ENCODE measurements at places on chromosomes 3 and 15. TPM values are rescaled to one million over a fixed set of nuclear protein-coding genes. Genes with fewer than 3 reads are reported as not detected.

DNA sequence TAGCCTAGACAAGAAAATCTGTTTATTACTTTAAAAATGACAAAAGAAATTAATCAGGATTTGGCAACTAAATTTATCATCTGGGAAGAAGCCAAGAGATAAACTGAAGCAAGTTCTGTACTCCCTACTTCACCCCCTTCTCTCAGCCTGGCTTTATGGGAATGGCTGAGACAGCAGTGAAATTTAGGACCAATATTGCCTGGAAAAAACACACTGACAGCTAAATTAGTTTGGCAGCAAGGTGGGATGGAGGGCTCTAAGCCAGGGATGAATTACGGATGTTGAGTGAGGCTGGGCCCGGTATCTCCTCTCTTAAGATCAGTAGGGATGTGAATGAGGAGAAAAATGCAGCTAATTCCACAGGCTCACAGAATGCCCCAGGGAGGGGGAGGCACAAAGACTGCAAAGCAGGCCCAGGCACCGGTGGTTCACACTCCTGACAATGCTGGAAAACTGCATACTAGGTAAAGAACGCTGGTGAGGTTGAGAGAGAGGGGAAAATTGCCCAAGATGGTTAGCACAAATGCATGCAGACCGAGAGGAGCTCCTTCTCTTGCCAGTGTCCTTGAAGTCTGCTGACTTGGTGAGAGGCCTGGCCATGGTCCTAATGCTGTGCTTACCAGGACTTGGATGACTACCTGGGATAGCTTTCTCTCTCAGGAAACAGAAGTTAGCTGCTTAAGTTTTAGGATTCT lies 89.0 kb downstream of the WDR76 start:
- no peak overlapping the region for H3K27ac ChIP-seq
- no peaks in the 10 kb centered on the region for H3K36me3 ChIP-seq
- H3K4me1 ChIP-seq: peaks cover 11% of the 10 kb centered on the region
- DNase-seq: peak; percentile 27

PCSK6 gene
- 6.2 TPM for polyA plus RNA-seq

GRCh38 chr3:11363715-11364114 lies 91.5 kb downstream of the ATG7 start:
- no peak overlapping the region for H3K4me3 ChIP-seq
- no peaks in the 10 kb centered on the region for H3K27me3 ChIP-seq
- DNase-seq: no peak
- peaks cover 28% of the 10 kb centered on the region for H3K36me3 ChIP-seq

DNA sequence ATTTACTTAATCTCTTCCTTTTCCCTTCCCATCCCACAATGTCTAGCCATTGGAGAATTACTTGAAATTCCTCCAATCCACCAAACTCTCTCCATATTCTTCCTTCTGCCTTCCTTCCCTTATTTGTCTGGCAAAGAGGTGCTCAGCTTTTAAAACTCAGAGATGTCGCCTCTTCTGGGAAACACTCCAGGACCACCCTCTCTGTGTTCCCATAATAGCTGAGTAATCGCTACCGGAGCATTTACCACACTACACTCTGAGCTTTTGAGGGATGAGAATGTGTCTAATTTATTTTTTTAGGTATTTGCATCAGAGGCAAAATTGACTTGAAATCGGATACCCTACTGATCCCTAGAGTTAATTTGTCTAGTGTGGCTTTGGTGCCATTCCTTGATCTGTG lies 245.7 kb upstream of the TPRG1 start:
- H3K27ac ChIP-seq: no peak overlapping the region
- peaks cover 15% of the 10 kb centered on the region for H3K4me1 ChIP-seq

DNA sequence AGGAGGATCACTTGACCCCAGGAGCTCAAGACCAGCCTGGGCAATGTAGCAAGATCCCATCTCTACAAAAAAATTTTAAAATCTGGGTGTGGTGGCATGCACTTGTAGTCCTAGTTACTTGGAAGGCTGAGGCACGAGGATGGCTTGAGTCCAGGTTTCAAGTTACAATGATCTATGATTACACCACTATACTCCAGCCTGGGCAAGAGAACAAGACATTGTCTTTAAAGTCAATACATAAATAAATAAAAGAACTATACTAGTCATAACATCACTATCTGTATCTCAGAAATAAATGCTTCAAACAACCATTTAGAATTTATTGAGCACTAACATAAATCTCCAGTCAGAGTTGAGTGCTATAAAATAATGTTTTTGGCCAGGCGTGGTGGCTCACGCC lies 8.5 kb upstream of the PHLDB2 start:
- H3K36me3 ChIP-seq: no peaks in the 10 kb centered on the region
- H3K4me3 ChIP-seq: no peak overlapping the region
- H3K4me1 ChIP-seq: peaks cover 5% of the 10 kb centered on the region
- H3K27ac ChIP-seq: no peak overlapping the region
- H3K27me3 ChIP-seq: no peaks in the 10 kb centered on the region

CTXN2 gene
- not detected for polyA plus RNA-seq

THSD4 gene
- 33.8 TPM for polyA plus RNA-seq

DNA sequence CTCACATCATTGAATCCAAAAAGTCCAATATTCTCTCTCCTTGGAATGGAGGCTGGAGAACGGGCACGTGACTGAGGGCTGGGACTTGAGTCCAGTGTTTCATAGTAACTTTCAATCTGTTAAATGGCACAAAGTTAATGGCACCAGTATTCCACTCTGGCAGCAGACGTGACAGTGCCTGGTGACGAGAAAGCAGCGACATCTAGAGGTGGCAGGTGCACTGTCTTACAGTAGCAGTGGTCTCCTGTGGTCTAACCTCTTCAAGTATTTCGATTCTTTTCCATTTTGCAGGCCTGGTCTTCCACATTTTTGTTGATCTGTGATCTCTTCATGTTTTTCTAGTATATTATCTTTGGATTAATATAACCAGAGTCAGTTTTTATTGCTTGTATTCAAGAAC lies 107.1 kb downstream of the OXSM start:
- no peak overlapping the region for H3K4me3 ChIP-seq
- no peak overlapping the region for H3K27ac ChIP-seq
- H3K4me1 ChIP-seq: no peaks in the 10 kb centered on the region
- no peak for DNase-seq
- no peaks in the 10 kb centered on the region for H3K36me3 ChIP-seq
- no peaks in the 10 kb centered on the region for H3K27me3 ChIP-seq

- no peak for DNase-seq
- H3K27me3 ChIP-seq: no peaks in the 10 kb centered on the region
- H3K4me1 ChIP-seq: no peaks in the 10 kb centered on the region
Measured at GRCh38 chr3:175659670-175660350, 800.7 kb downstream of the NAALADL2 start.

- no peak for DNase-seq
- no peaks in the 10 kb centered on the region for H3K36me3 ChIP-seq
- H3K27ac ChIP-seq: no peak overlapping the region
- no peaks in the 10 kb centered on the region for H3K27me3 ChIP-seq
- no peak overlapping the region for H3K4me3 ChIP-seq
- no peaks in the 10 kb centered on the region for H3K4me1 ChIP-seq
Measured at GRCh38 chr3:162729686-162730085, 1233.1 kb downstream of the OTOL1 start.

- DNase-seq: no peak
- H3K4me1 ChIP-seq: peaks cover 53% of the 10 kb centered on the region
- no peak overlapping the region for H3K4me3 ChIP-seq
- no peaks in the 10 kb centered on the region for H3K36me3 ChIP-seq
- H3K27me3 ChIP-seq: peaks cover 9% of the 10 kb centered on the region
- no peak overlapping the region for H3K27ac ChIP-seq
Measured at GRCh38 chr3:184598574-184598927, 37.0 kb downstream of the EPHB3 start.

DNA sequence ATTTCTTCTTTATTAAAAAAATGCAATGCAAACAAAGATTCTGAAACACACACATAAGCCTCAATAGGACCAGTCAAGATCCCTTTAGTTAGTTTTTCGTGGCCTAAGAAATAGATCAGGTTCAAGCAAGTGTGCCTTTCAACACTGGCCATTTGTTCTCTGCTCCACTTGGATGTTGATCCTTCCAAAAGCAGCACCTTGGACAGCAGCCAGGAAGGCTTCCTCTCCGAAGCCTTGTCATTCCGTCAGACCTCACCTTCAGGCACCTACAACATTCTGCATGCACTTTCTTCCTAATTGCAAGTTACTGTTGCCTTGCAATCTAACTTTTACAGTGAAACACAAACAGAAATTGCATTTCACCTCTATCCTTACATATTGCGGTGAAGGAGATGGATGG lies 155.9 kb upstream of the FEZF2 start:
- no peaks in the 10 kb centered on the region for H3K4me1 ChIP-seq
- no peak overlapping the region for H3K27ac ChIP-seq
- no peaks in the 10 kb centered on the region for H3K36me3 ChIP-seq
- H3K27me3 ChIP-seq: no peaks in the 10 kb centered on the region

GRCh38 chr15:92843326-92843725 lies 56.8 kb upstream of the CHD2 start:
- peaks cover 7% of the 10 kb centered on the region for H3K27me3 ChIP-seq
- H3K4me1 ChIP-seq: peaks cover 13% of the 10 kb centered on the region
- DNase-seq: no peak
- H3K27ac ChIP-seq: peak overlapping the region; percentile 71
- no peaks in the 10 kb centered on the region for H3K36me3 ChIP-seq

GRCh38 chr15:25436707-25437106 lies 2.1 kb downstream of the UBE3A start:
- no peak for DNase-seq
- no peaks in the 10 kb centered on the region for H3K4me1 ChIP-seq
- H3K27me3 ChIP-seq: no peaks in the 10 kb centered on the region
- no peaks in the 10 kb centered on the region for H3K36me3 ChIP-seq

SEMA3G gene
- polyA plus RNA-seq: 14.5 TPM

- no peaks in the 10 kb centered on the region for H3K36me3 ChIP-seq
- no peaks in the 10 kb centered on the region for H3K27me3 ChIP-seq
- no peak overlapping the region for H3K27ac ChIP-seq
- H3K4me3 ChIP-seq: no peak overlapping the region
- no peak for DNase-seq
- H3K4me1 ChIP-seq: no peaks in the 10 kb centered on the region
Measured at GRCh38 chr15:35755237-35755802, 209.4 kb upstream of the DPH6 start.

DNA sequence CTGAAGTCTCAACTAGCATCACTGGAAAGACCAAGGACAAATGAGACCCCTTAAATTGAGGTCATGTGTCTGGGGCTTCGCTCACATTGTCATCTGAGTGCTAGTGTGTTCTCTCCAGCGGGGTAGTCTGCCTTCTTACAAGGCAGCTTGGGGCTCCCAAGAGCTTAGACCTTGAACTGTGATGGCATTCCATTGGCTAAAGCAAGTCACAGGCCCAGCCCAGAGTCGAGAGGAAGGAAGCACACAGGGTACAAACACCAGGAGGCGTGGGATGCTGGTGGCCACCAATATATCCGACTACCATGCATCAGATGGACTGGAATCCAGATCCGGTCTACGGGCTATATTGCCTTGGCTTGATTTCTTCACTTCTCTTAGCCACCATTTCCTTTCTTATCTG lies 31.5 kb upstream of the DYNC1LI1 start:
- H3K4me3 ChIP-seq: no peak overlapping the region
- no peak overlapping the region for H3K27ac ChIP-seq
- H3K27me3 ChIP-seq: no peaks in the 10 kb centered on the region
- no peak for DNase-seq
- no peaks in the 10 kb centered on the region for H3K36me3 ChIP-seq

DNA sequence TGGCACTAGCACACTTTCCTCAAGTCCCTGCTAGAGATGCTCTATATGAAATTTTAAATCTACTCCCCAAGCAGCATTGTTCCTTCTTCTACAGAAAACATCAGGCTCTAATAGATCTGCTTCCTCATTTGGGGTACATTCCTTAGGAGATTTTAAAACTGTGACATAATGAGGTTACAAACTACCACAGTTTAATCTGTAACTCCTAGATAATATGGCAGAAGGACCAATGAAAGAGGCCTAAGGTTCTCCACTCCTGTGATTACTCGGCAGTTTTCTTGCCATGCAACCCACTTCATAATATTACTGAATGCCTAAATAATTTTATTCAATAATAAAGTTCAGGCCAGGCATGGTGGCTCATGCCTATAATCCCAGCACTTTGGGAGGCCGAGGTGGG lies 16.1 kb downstream of the ZNF106 start:
- no peaks in the 10 kb centered on the region for H3K27me3 ChIP-seq
- no peak overlapping the region for H3K27ac ChIP-seq
- DNase-seq: no peak
- H3K4me3 ChIP-seq: no peak overlapping the region
- H3K36me3 ChIP-seq: peaks cover 2% of the 10 kb centered on the region

COL7A1 gene
- polyA plus RNA-seq: 5.8 TPM

- H3K36me3 ChIP-seq: no peaks in the 10 kb centered on the region
- H3K27me3 ChIP-seq: no peaks in the 10 kb centered on the region
- no peaks in the 10 kb centered on the region for H3K4me1 ChIP-seq
- no peak overlapping the region for H3K4me3 ChIP-seq
- DNase-seq: peak; percentile 6
Measured at GRCh38 chr3:109806929-109807328, 469.6 kb upstream of the DPPA4 start.

DNA sequence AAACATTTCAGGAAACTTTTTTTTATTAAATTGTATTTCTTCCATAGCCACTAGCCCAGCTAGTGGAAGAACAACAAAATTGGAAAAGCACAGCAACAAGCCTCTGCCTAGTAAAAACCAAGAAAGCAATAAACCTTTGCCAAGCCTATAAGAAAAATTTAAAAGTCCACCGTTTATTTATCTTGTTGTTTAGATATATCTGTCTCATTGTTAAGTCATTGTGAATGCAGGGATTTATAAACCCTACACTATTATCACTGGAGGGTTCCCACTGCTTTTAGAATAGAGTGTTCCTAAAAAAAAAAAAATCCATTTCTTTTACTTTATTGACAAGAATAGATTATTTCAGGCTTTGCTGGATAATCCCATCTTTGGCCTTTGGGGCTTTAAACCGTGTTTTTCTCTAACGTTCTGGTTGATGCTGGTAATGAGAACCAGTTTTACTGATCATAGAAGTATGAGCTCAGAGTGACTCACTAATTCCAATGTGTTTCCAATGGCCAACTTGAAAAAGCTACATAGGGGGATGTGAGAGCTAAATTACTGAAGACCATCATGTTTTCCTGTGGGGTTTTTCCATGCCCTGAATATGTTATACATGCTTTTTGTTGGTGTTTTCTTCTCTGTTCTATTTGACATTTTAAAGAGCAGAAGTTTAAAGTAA lies 634.1 kb downstream of the RBMS3 start:
- no peak overlapping the region for H3K4me3 ChIP-seq
- H3K4me1 ChIP-seq: peaks cover 2% of the 10 kb centered on the region
- H3K27me3 ChIP-seq: no peaks in the 10 kb centered on the region
- peak overlapping the region; percentile 53 for H3K27ac ChIP-seq
- peak; percentile 80 for DNase-seq

- no peak overlapping the region for H3K27ac ChIP-seq
- H3K4me3 ChIP-seq: no peak overlapping the region
- no peak for DNase-seq
- H3K4me1 ChIP-seq: no peaks in the 10 kb centered on the region
- H3K36me3 ChIP-seq: no peaks in the 10 kb centered on the region
Measured at GRCh38 chr3:54196360-54196991, 74.1 kb downstream of the CACNA2D3 start.

SAMD7 gene
- 0.14 TPM for polyA plus RNA-seq

All from muscle of leg (tissue), 16 donors.